ENCODE measurements at places on chromosomes 4 and X. TPM values are rescaled to one million over a fixed set of nuclear protein-coding genes. Genes with fewer than 3 reads are reported as not detected.

Gene TRAM1L1
- 0.70 TPM for total RNA-seq

Gene CXCL1
- 4.3 TPM for total RNA-seq

Gene ZFP92
- total RNA-seq = 0.18 TPM

DNA sequence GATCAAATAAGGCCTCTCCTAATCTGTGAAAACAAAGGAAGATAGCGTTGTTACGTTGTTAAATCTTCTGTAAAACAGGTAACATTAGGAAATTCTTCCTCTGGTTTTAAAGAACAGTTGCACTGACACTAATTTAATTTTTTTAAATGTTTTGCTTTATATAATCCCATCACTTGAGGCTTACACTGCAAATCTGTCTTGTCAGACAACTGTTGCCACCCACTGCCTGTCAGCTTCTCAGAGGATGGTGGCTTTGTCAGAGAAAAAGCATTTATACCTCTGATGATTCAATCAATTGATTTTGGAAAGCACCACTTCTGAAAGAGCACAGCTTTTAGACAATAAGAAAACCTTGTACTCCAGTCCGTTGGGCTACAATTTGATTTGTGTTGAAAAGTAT lies 799.1 kb downstream of the FSTL5 start:
- DNase-seq = no peak

- no peak for DNase-seq
These were observed 234.0 kb downstream of the OPHN1 start for GRCh38 chrX:68199062-68199848.

- DNase-seq = no peak
These were observed 63.4 kb downstream of the DCUN1D4 start for GRCh38 chr4:51906167-51906958.

DNA sequence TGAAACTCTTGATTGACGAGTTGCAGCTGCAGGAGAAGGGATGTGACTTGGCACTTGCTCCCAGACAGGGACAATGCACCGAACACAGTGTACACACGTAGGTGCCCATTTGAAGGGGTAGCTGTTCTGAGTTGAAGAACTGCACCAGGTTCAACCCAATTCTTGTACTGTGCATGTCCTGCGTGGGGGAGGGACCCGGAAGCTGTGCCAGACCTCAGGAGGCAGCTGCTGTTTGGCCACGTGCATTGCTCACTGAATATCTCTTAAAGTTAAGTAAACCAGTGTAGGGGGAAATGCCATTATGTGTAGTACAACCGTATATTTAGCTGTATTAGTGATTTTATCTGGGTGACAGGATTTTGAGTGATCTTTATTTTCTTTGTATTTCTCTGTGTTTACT lies 12.0 kb upstream of the RBBP7 start:
- DNase-seq = peak; percentile 64

GRCh38 chr4:47482326-47482725 lies 2.7 kb upstream of the ATP10D start:
- DNase-seq = no peak

DNA sequence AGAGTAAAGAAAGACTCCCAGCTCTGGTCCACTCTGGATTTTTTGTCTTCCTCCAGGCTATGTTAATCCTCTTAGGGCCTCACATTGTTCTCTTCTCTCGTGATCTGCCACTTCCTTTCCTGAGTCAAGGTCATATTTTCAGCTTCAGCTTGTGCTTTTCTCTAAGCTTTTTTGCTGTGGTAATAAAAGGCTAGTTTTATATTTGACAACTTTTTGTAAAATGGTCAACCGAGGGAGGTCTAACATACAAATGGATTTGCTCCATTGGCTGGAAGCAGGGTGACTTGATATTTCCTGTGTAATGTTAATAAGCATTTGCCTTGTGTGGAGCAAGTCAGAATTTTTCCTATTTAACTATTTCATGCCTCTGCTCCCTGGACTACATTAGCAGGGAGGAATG lies 239.7 kb downstream of the RAB28 start:
- no peak for DNase-seq

GRCh38 chrX:49155900-49156837 lies 6.4 kb upstream of the MAGIX start:
- DNase-seq = peak; percentile 91

- no peak for DNase-seq
These were observed 1.1 kb downstream of the DCK start for GRCh38 chr4:70994387-70995099.
